AG09309 (cell line): ENCODE measurements at places on chromosomes 16 and 17.

DNA sequence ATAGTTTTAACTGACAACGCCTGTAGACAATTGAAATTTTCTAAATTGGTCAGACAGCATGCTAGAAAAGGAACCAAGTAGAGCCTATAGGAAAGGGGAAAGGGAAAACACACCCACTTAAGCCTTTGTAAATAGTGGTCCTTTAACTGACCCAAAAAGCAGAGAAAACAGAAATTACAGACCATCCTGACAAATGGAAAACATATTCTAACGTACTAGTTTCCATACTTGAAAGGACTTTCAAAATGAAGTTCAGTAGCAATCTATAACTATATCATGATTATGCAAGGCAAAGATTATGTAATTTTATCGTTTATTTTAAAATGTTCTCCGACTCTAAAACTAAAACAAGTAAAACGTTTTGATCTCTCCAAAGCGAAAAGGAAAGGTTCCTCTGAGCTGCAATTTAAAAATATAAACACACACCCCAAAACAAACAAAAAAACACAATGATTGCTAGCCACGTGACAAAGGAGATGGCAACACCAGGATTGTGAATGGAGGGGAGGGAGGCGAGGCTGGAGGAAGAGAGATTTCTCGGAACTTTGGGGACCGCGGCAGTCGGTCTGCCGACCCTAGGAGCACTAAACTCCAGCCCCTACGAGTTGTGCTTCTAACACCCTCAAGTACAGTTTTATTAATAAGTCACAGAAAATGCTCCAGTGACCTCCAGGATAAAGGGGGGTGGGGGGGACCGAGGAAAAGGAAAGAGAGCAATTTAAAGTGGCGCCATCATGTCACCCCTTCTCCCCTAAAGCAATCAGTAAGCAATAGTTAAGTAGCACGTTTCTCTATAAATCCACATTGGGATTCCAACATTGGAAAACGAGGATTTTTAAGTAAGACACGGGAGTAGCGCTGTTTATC is 1.7 kb downstream of the KANSL1 start:
- no peak for DNase-seq

DNA sequence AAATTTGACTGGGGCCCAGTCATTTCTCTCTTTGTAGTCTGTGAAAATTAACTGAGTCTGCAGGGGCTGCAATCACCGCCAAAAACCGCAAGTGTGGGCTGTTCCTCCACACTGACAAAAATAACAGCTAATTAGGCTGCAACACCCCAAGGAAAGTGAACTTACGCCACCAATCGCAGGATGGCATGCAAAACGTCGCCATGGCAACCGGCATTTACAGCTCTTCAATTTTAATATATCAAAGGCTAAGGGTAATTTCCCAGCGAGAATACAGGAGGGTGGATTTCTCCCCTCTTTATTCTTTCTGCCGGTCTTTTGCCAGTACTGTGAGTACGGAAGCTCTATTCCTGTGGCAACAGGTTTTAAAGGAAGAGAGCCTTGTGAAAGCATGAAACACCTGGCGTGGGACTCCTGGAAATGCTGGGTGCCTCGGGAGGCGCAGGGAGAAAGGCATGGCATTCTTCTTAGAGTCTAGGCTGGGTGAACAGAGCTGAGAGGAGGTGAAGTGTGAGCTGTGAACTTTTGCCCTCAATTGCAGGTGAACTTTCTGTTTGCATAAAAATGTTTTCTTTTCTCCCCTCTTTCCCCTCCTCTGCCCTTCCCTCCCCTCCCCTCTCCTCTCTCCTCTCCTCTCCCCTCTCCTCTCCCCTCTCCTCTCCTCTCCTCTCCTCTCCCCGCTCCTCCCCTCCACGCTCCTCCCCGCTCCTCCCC is 399.7 kb downstream of the XYLT1 start:
- no peak for DNase-seq

DNA sequence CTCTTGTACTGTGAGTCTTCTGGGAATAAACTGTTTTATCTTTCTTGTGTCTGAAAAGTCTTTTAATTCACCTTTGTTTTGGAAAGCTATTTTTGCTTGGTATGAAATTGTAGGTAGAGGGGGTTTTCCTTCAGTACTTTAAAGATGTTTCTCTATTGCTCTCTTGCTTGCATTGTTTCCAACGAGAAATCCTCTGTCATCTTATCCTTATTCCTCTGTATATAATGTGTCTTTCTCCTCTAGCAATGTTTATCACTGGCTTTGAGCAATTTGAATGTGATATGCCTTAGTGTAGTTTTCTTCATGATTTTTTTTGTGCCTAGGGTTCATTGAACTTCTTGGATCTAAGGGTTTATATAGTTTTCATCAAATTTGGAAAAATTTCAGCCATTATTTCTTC is 96.3 kb downstream of the CDK5R1 start:
- no peak for DNase-seq

DNA sequence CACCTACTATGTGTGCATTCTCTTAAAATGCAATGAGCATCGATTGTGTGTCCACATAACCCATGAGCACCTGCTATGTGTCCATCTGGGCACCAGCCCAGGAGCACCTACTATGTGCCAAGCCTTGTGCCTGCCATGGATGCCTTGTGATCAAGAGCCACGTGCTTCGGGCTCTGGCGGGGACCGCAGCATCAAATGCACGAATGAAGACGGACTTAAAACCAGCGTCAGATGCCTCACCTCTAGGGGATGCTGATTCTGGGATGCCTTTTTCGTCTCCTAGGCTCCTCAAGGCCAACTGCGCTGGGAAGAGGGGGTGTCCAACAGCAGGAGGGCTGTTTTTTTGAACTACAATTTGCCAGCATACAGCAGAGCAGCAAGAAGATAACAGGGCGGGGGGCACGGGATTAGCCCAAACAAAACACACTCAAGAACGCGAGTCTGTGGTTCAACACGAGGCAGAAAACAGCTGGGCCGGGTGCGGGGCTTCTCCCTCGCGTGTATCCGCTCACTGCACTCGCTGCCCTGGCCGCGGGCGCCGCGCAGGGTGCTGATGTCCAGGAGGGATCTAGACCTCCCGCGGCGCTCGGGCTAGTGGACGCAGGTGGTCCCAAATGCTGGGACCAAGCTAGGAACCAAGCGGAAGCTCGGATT is 1.2 kb upstream of the GLIS2 start:
- no peak for DNase-seq

- DNase-seq, result no peak
Measured at GRCh38 chr17:61416540-61417363, 17.1 kb downstream of the TBX2 start.

- DNase-seq, result no peak
Measured at GRCh38 chr17:21300601-21301571, 16.4 kb downstream of the MAP2K3 start.

DNA sequence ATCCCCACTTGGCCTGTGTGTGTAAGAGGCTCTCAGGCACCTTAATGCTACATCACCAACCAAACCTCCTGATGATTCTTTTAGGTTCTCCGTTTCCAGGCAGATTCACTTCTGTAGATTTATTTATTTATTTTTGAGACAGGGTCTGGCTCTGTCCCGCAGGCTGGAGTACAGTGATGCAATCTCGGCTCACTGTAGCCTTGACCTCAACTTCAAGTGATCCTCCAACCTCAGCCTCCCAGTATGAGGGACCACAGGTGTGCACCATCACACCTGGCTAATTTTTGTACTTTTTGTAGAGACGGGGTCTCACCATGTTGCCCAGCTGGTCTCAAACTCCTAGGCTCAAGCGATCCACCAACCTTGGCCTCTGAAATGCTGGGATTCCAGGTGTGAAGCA is 12.7 kb upstream of the MEOX1 start:
- no peak for DNase-seq
